NT2/D1 (cell line): ENCODE measurements at places on chromosomes 11 and 22.
A peak's percentile ranks its signal among the peaks of the same experiment; 100 is the strongest.

- DNase-seq, result no peak
Measured at GRCh38 chr11:121347094-121347493, 54.5 kb downstream of the SC5D start.

DNA sequence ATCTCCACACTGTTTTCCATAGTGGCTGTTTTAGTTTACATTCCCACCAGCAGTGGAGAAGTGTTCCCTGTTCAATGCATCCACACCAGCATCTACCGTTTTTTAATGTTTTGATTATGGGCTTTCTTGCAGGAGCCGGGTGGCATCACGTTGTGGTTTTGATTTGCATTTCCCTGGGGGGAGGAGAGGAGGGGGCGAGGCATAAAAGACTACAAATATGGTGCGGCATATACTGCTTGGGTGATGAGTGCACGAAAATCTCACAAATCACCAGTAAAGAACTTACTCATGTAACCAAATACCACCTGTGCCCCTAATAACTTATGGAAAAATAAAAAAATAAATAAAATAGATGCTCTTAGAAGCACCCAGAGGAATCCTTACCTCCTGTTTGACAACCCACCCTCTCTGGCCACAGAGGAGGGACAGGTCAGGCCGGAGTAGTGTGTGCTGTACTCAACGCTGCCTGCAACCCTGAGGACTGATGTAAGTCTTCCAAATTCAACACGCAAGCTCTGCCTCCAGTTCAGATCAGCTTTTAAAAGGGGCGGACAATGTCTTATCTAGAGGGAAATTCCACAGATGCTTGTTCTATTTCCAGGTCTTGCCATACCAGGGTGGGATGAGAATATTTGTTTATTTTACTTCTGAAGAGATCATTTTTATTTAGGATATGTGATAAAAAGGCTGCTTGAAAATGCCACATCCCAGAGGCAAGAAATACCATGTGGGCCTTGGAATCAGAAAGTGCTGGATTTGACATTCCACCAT, 329.6 kb upstream of the B3GAT1 start:
- no peak for DNase-seq

DNA sequence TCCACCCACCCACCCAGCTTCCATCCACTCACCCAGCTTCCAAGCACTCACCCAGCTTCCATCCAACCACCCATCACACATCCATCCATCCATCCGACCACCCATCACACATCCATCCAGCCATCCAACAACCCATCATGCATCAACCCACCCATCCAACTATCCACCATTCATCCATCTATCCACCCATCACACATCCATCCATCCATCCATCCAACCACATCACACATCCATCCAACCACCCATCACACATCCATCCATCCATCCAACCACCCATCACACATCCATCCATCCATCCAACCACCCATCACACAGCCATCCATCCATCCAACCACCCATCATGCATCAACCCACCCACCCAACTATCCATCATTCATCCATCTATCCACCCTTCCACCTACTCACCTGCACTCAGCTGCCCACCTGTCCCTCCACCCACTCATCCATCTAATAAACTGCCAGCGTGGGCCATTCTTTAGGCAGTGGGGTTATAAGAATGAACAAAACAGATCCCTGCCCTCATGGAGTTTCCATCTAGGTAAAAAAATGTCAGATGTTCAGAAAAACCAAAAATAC, 88.2 kb downstream of the CELSR1 start:
- no peak for DNase-seq

DNA sequence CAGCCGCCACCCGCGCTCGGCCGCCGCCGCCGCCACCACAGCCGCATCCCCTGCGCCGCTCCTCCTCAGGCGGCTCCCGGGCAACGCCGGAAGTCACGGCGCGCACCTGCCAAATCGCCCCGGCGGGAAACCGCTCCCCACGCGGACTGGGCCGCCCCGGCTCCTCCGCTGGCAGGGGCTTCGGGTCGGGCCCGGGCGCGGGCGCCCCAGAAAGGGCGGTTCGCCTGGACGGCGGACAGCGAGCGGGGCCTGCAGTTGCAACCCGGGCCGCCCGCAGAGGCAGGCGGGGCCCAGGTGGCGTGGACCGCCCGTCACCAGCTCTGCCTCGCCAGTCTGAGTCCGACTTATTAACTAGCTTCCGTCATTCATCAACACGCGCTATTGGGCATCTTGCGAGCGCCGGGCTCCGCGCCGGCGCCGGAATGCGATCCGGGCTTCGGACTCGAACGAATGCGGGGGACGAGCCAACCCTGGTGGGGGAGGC, at the start of gene HIRA:
Gene HIRA, minus strand, starts transcription at position 85 of the 484 bp plus-strand sequence. CDS start 257 bp downstream, outside the sequence.
- DNase-seq, result no peak

DNA sequence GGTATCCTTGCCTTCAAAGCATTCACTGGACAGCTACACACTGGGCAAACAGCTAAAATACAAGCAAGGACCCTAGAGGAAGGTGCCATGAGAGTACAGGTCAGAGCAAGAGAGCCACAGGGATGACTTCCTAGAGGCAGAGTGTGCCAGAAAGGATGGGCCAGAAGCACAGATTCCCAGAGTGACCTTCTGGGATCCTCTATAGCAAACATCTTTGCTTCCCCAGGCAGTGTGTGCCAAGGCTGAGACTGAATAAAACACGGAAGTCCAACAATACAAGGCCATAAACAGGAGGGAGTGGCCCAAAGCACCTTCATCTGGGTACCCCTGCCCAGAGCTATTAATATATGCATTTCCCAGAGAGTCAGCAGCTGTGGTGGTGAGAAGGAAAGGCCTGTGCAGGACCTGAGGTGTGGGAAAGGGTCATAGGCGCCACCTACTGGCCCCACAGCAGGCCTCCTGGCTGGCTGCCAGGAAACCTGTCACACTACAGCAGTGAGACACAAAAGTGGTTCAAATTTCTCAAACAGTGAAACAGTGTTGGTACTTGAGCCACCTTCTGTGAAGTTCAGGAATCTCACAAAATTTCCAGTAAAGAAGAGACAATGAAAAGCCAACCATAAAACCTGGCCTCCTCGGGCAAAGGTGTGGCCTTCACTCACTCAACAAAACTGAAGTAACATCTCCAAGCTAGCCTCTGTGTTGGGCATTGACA, 20.3 kb downstream of the CLPB start:
- peak; percentile 69 for DNase-seq

DNA sequence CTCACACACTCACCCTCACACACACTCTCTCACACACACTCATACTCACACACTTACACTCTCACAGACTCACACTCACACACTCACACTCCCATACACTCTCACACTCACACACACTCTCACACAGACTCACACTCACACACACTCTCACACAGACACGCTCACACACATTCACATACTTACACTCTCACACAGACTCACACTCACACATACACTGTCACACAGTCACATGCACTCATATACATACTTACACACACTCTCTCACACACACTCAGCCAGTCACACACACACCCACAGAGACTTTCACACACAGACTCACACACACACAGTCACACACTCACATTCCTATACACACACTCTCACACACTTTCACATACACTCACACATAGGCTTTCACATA, 1478.8 kb downstream of the BRD1 start:
- no peak for DNase-seq

GRCh38 chr11:27011560-27012233, 17.8 kb downstream of the FIBIN start:
- DNase-seq, result no peak
